ENCODE measurements at places on chromosomes 16 and 17. TPM values are rescaled to one million over a fixed set of nuclear protein-coding genes. Genes with fewer than 3 reads are reported as not detected.

Gene GRB7
- total RNA-seq = 0.40 TPM

DNA sequence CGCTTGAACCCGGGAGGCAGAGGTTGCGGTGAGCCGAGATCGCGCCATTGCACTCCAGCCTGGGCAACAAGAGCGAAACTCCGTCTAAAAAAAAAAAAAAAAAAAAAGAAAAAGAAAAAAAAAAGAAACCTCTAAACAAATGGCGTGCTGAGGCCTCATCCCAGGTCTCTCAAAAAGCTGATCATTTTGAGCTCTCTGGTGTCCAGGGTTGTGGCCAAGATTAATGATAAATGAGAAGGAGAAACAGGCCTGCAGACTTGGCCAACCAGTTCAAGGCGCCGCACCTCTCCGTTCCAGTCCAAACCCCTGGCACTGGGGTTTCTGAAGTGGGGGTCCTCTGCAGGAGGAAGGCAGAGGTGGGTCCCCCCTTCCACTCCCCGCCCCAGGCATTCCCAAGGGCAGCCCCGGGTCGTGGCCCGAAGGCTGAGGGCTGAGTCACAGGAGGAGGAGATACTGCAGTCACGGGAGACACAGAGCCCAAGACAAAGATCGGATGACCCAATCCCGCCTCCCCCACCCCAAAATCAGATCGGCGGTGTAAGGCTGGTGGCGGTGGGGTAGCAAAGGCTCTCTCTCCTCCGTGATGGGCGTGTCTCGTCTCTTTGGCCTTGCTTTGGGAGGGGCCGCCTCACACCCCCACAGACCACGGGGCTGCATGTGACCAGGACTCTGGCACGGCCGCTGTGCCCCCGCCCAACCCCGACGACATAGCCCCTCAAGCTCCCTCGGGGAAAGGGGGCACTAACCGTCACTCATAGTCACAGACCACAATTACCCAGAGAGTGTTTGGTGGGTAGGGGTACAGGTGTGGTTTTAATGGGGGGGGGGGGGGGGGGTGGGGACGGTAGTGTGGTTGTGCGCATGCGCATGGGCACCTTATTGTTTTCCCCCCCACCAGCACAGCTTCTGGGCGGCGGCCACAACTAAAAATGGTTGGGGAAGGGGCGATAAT lies 1.1 kb downstream of the VAT1 start:
- peak; percentile 83 for DNase-seq
- peaks cover 25% of the 10 kb centered on the region for H3K36me3 ChIP-seq
- H3K27me3 ChIP-seq = peaks cover 2% of the 10 kb centered on the region
- peak overlapping the region; percentile 84 for H3K27ac ChIP-seq
- H3K4me3 ChIP-seq = peak overlapping the region; percentile 96
- peaks cover 37% of the 10 kb centered on the region for H3K4me1 ChIP-seq

- DNase-seq = peak; percentile 90
- H3K4me1 ChIP-seq = peaks cover 14% of the 10 kb centered on the region
- H3K36me3 ChIP-seq = no peaks in the 10 kb centered on the region
- peak overlapping the region; percentile 47 for H3K27ac ChIP-seq
- H3K4me3 ChIP-seq = no peak overlapping the region
Measured at GRCh38 chr17:16987830-16988601, 16.1 kb upstream of the TNFRSF13B start.

- H3K27ac ChIP-seq = no peak overlapping the region
- no peak for DNase-seq
- H3K36me3 ChIP-seq = peaks cover 68% of the 10 kb centered on the region
- H3K4me3 ChIP-seq = no peak overlapping the region
- peaks cover 16% of the 10 kb centered on the region for H3K4me1 ChIP-seq
Measured at GRCh38 chr17:75950421-75950820, 9.6 kb upstream of the FBF1 start.

DNA sequence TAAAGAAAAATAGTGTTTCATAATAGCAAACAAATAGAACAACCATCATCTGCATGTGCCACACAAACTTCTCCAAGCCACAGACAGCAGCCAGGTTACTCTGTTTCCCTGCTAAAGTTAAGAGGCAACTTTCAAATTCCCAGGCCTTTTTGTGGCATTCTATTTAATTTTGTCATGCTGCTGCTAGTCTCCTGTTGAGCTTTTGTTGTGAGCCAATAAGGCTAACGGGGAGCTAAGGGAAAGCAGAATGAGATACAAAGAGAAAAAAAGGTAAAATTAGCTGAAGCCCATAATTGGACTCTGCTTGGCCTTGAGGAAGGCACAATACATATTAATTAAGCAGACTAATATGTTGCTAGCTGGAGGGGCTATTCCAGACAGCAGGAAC lies 74.7 kb upstream of the GNAO1 start:
- H3K4me3 ChIP-seq = no peak overlapping the region
- no peaks in the 10 kb centered on the region for H3K4me1 ChIP-seq
- H3K36me3 ChIP-seq = no peaks in the 10 kb centered on the region
- no peak for DNase-seq
- H3K27ac ChIP-seq = no peak overlapping the region

DNA sequence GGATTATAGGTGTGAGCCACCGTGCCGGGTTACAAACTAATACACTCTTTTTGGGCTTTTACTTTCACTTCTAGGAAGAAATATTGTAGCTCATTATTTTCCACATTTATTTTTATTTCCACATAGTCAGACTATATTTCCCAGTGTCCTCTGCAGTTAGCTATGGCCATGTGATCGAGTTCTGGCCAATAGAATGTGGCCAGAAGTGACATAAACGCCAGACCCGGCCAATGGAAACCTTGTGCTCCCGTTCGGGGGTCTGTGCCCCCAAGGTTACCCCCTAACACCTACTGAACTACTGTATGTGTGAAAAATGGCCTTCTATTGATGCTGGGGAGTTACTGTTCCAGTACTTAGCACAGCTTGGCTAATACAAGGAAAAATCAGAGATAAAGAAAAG lies 13.2 kb upstream of the RPTOR start:
- H3K36me3 ChIP-seq = no peaks in the 10 kb centered on the region
- DNase-seq = no peak
- H3K4me1 ChIP-seq = peaks cover 12% of the 10 kb centered on the region
- no peak overlapping the region for H3K27ac ChIP-seq
- H3K27me3 ChIP-seq = peaks cover 17% of the 10 kb centered on the region

- no peak for DNase-seq
- peaks cover 79% of the 10 kb centered on the region for H3K27me3 ChIP-seq
- H3K27ac ChIP-seq = peak overlapping the region; percentile 65
- H3K36me3 ChIP-seq = no peaks in the 10 kb centered on the region
- H3K4me3 ChIP-seq = no peak overlapping the region
Measured at GRCh38 chr17:7293159-7293558, 1.3 kb downstream of the YBX2 start.
